ENCODE measurements at places on chromosomes 7 and 10. TPM values are rescaled to one million over a fixed set of nuclear protein-coding genes. Genes with fewer than 3 reads are reported as not detected.

- DNase-seq: no peak
Measured at GRCh38 chr7:50416527-50417182, 33.5 kb downstream of the FIGNL1 start.

GRCh38 chr10:106957823-106958588 lies 206.5 kb downstream of the SORCS1 start:
- DNase-seq: no peak

DNA sequence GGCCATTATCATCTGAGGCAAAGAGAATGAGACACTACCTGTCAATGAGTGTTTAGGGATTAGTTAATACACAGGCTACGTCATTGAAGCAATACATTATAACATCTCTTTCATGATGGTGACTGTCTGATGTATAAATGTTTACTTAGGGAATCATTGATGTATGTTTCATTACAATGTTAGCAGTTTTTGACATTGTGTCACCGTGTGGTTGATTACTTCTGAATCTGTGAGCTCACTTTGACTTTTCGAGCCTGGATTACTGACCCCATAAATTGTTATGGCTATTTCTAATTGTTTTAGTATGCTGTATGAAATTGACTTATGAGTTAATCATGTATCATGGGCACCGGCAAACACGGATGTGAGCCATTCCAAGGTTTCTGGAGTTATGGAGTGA lies 494.0 kb downstream of the MAGI2 start:
- DNase-seq: no peak

GRCh38 chr7:80916770-80917741 lies 1.8 kb downstream of the SEMA3C start:
- no peak for DNase-seq

- DNase-seq: no peak
Measured at GRCh38 chr7:30266686-30267085, 17.7 kb upstream of the ZNRF2 start.

GRCh38 chr7:6276911-6277408 lies 4.5 kb upstream of the CYTH3 start:
- no peak for DNase-seq

DNA sequence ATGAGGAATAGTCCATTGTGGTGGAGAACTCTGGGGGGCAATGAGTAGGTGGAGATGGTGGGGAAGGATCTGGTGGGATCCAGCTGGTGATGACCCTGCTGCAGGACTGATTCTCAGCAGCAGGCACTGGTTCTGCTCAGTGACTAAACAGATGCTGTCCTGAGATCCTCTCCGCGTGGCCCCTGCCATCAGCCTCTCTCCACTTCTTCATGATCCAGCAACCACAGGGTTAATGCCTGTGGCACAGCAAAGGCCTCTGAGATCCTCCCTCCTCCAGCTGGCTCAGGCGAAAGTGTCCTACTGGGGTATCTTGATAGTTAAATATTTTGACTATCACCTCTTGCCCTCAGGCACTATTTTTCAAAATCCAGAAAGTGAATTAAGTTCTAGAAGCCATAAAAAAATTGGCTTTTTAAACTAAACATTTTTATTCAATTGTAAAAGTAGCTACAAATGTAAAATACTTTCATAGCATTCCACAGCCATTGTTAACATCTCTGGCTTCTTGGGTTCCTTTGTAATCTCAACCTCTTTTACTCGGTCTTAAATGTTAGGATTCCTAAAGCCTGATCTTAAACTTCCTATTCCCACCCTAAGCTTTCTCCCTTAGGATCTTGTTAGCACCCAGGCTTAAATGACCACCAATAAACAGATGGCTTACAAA lies 13.1 kb downstream of the PLAU start:
- DNase-seq: no peak

DNA sequence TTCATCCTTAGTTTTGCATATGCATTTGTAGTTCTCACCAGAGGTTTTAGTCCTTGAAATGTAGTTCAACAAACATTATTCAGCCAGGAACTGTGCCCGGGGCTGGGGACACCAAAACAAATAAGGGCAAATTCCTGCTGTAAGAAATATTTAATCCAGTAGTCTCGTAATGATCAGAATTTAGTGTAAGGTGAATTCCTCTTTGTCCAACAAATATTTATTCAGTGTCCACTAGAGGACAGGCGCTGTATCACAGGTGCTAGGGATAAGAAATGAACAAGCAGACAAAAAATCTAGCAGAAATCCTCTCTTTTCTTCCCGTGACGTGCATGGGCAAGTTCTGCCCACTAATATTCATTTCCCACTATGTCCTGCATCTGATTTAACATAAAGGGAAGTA lies 17.6 kb downstream of the LGI1 start:
- no peak for DNase-seq

GRCh38 chr10:59833810-59834209 lies 72.5 kb downstream of the CCDC6 start:
- no peak for DNase-seq

DNA sequence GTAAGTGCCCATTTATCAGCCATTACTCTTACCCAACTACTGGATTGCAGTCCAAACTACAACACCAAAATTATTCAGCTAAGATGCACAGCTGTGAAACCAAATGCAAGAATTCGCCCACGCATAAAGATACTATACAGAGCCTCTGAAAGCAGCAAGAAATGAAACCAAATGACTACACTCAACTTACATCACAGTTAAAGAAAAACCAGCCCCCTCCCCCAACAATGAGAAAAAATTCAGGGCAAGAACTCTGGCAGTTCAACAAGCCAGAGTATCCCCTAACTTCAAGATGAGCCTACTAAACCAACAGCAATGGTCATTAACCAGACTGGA lies 209.1 kb upstream of the VWC2 start:
- DNase-seq: no peak

- no peak for DNase-seq
Measured at GRCh38 chr10:74738985-74739567, 87.3 kb upstream of the KAT6B start.

Gene CAMK1D
- polyA plus RNA-seq: 5.6 TPM

Gene SMURF1
- 11.6 TPM for polyA plus RNA-seq

Gene GJD4
- not detected for polyA plus RNA-seq

Gene GSTO1
- polyA plus RNA-seq: 114 TPM

Gene STRIP2
- polyA plus RNA-seq: 0.44 TPM

Gene SH3PXD2A
- polyA plus RNA-seq: 29.6 TPM
